ENCODE measurements at places on chromosomes 1 and 21.

DNA sequence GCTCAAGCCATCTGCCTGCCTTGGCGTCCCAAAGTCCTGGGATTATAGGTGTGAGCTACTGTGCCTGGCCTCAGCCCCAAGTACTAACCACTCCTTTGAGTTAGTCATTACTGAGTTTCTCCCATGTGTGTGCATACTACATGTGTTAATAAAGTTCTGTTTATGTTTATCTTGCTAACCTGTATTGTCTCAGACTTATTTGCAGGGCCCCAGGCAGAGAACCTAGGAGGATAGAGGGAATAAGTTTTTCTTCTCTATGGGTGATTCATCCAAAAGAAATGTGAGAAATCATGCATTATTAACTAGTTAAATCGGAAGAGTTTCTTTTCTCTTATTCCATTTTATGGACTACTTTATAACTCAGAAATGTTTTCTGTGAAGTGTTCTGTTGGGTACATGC lies 203.9 kb upstream of the CACYBP start:
- no peak for DNase-seq

DNA sequence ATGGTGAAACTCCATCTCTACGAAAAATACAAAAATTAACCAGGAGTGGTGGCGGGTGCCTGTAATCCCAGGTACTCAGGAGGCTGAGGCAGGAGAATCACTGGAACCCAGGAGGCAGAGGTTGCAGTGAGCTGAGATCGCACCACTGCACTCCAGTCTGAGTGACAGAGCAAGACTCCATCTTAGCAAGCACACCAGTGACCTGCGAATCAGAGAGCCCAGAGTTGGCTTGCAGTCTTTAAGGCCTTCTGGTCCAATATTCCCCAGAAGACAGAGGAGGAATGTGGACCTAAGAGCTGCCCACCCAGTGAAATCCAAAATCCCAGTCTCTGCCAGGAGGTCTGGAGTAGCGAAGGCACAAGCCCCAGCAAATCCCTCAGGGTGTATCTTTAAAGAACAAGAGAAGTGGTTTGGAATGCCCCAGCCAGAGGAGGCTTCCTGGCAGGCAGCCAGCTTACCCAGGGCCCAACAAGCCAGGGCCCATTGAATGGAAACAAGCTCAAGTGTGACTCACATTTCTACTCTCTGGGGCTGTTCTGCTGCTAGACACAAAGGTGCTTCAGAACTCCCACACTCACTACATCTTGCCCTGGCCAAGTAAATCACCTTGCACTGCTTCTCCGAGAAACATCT lies 23.9 kb downstream of the GPR161 start:
- DNase-seq: peak; percentile 77

DNA sequence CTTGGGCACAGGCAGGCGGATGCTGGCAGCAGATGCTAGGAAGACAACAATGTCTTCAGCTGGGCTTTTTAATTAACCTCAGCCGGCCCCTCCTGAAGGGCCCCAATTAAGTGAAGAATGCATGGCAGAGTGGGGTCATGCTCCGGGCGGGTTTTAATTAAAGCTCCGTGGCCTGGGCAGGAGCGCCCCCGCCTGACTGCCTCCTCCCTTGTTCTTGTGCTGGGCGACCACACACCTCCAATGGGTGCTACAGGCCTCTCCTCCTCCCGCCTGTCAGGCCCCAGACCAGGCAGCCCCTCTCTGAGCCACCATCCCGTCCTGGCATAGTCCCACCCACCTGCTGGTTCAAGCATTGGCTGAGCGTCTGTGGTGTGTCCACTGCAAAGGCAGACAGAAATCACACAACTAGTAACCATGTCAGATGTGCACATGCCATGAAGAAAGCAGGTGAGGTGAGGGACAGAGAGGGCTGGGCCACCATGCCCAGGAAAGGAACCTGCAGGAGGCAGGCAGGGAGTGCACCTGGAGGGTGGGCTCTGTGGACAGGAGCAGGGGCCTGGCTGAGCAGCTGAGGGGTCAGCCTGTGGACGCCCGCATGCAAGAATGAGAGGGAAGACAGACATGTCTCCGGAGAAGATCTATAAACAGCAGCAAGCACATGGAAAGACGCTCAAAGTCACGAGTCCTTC lies 8.5 kb upstream of the ARF1 start:
- no peak for DNase-seq

DNA sequence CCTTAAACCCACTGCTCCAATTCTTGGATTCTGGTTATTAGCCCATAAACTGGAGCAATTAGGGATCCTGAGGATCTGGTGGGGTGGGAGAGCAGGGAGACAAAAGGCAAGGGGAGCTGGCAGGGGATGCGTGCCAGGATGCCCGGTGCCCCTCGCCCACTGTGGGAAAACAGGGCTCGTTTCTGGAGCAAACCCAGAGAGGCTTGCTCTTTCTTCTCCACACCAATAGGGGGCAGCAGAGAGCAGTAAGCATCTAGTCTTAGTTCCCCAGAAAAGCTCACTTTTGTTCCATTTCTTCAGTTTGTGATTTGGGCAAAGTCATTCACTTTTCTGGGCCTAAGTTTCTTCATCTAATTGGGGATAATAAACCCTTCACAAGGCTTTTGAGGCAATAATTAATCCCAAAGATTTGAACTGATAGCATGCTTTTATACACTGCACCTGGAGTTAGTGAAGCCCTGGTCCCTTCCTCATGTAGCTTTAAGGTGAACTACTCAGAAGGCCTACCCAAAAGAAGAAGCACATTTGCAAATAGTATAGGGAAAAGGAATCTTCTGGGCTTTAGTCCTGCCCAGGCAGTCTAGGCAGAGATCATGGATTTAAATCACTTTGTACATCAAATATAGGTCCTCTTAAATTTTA lies 160.6 kb upstream of the USP24 start:
- DNase-seq: peak; percentile 29

DNA sequence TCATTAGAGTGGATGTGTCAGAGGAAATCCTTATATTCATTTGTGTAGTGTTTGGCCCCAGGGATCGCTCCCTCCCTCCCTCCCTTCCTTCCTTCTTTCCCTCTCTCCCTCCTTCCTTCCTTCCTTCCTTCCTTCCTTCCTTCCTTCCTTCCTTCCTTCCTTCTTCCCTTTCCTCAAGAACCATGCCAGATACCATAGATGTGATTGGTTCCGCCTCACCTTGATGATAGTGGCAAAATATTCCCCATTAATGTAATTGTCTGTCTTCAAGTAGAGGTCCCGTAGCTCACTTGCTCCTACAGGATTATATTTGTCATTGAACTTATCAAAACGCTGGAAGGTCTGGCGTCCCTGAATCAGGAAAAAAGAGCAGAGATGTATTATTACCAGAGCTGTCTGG lies 7.8 kb upstream of the DENND2C start:
- DNase-seq: no peak

- no peak for DNase-seq
Observed at GRCh38 chr1:234932106-234932505, 196.5 kb downstream of the TOMM20 start.

GRCh38 chr1:31985430-31985829 lies 28.2 kb upstream of the KHDRBS1 start:
- DNase-seq: no peak

- DNase-seq: no peak
Observed at GRCh38 chr1:223739366-223740037, 27.2 kb downstream of the CAPN2 start.

- no peak for DNase-seq
Observed at GRCh38 chr1:198255784-198256183, 99.0 kb downstream of the NEK7 start.

DNA sequence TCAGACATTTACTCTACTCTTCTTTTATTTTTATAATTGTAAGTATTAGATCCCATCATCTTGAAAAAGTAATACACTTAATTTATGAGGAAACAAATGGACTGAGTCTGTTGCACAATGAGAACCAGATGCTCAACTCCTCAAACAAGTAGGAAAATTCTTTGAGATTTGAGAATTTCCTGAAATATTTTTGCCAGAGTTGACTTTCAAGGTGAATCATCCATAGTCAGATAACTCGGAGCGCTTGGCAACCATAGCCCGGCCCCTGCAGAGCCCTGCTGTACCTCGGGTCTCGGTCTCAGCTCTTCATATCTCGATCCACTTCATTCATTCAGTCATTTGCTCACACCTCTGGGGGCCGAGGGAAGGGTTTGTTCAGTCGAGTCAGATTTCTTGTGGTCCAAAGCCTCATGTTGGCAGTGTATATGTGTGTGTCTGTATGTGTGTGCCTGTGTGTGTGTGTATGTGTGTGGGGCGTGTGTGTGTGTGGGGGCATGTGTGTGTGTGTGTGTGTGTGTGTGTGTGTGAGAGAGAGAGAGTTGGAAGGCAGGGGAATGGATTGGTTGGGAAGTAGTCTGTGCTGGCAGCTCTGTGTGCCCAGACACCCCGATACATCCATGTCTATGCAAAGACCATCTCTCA lies 18.1 kb upstream of the PCP4 start:
- DNase-seq: no peak

DNA sequence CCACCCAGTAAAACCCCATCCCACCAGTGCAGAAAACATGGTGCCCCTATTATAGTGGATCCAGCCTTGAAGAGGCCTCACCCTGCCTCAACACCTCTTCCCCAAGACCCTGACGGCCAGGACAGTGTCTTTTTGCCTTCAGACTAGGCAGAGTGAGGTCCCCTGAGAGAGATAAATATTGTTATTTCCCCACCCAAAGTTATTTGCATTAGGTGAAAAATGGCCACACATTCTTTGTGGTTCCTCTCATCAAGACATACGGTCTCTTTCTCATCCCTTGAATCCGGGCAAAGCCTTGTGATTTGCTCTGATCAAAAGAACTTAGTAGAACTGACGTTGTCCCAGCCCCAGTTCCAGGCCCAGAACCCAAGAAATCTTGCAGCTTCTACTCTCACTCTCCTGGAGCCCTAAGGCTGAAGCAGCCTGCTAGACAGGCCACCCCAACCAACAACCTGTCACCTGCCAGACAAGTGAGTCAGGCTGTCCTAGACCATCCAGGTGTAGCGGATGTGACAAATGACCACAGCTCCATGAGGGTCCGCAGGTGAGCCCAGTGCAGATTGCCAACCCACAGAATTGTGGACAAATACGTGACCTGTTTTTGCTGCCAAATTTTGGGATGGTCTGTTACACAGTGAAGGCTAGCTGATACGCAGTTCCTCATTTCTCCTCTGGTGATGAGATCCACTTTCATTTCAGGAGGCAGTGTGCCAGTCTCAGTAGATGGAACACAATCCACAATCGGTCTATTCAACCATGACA lies 8.1 kb upstream of the SSU72 start:
- DNase-seq: no peak

- DNase-seq: peak; percentile 20
Observed at GRCh38 chr21:17613242-17613676, 558 bp upstream of the BTG3 start.

GRCh38 chr1:56452027-56453011 lies 127.0 kb downstream of the PLPP3 start:
- DNase-seq: no peak

DNA sequence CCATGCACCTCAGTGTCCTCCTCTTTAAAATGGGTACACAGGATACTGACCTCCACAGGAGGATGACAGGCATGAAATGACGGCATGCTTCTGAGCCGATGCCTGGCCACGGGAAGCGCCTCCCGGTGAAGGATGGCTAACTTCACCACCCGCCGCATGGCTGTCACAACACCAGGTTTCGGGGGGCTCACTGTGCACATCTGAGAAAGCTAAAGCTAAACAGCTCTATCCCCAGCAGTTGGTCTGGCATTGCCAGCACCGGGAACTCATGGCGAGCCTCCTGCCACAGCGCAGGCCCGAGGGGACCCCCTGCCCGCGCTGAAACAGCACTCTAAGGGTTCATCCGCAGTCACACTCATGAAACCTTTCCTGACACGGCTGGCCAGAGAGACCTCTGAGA lies 16.0 kb downstream of the NPHP4 start:
- no peak for DNase-seq

DNA sequence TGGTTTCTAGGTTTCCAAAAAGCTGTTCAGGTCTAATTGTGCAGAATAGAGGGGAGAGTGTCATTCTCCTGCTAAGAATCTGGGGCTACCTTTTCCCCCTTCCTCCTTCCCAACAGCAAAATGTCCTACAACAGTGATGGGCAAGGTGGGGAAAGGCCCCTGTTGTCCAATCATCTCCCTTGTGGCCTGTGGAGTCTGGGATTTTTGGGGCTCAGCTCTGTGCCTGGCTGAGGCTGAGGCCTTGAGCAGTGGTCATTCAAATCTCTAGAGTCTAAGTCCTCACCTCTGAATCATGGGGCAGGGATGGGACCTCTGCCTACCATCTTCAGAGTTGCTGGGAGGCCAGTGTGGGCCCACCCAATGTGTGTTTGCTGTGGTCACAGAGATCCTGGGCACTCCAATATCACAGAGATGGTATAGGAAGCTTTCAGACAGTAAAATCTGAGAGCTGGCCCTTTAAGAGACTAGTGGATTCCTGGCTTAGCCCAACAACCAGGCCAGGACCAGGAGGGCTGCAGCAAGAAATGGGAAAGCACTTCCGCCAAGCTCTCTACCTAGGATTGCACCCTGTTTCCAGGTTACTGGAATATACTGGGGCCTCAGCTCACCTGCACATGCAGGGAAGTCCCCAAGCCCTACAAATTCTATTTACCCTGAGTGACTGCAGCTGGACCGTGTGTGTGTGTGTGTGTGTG lies 28.5 kb upstream of the TENT5C start:
- no peak for DNase-seq

GRCh38 chr1:30919025-30919881 lies 10.7 kb upstream of the SDC3 start:
- DNase-seq: no peak

DNA sequence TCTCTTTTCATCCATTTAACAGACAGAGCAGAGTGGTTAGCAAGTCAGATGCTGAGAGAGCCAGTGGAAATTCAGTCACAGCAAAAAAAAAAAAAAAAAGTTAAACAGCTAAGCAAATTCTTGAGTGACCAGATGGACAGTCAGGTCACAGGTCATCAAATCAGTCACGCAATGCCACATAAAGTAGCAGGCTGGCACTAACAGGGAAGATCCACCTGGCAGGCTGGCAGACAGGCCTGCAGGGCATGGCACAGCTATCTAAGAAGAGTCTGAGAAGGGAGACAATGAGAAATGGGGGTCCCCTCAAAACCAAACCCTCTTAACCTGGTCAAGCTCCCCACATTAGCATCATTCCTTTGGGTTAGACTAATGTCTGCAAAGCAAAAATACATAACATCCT lies 371.9 kb downstream of the TTLL7 start:
- DNase-seq: no peak

DNA sequence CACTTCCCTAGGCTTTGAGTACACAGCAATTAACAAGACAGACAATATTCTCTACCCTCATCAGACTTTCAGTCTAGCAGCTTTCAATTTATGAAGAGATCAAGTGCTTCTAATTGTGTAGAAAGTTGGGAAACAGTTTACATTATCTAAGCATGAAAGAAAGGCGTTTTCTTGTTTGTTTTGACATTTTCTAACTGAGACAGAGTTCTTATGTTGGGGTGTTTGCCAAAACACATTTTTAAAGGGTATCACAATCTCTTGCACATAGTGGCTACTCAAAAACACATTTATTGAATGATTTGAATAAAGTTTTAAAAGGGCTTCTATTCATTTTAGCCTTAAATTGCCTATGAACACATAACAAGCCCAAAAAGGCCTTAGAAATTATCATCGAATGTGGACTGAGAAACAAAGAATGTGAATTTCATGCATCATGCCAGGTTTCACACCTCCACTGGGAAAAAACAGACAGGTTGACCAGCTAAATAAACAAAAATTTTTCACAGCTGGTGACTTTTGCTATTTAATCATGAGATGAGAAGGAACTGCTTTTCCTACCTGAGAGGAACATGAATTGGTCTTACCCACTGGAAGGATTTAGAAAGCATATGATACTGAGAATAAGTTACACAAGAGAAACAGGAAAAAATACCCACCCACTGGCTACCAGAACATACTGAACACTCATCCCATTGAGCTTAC lies 394.5 kb upstream of the PKN2 start:
- DNase-seq: no peak

All from stimulated activated CD4-positive, alpha-beta T cell treated with anti-CD3 and anti-CD28 coated beads, Interleukin-2, amount 100 ng/mL, for 24 hours (primary cell).